ENCODE measurements at places on chromosomes 7 and 10.

DNA sequence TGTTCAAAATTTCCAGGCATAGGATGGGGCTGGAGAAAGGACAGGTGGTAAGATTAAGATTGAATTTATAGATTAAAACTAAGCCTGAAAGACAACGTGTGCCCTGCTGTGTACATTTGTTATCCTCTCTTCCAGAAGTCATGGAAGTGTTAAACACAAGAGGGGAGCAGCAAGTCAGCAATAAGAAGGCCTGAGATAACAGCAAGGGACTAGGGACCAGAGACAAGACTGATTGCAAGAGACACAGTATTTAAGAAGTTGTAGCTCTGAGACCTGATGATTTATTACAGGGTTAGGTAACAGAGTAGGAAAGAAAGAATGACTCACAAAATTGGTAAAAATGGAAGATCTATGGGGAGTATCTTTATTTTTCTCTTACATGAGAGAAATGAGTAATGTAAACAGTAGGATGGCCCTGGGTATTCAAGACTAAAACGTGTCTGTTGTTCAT lies 55.7 kb upstream of the COL1A2 start:
- DNase-seq: no peak

- no peak for DNase-seq
These were observed 142.8 kb upstream of the SEMA3E start for GRCh38 chr7:83791737-83792136.

DNA sequence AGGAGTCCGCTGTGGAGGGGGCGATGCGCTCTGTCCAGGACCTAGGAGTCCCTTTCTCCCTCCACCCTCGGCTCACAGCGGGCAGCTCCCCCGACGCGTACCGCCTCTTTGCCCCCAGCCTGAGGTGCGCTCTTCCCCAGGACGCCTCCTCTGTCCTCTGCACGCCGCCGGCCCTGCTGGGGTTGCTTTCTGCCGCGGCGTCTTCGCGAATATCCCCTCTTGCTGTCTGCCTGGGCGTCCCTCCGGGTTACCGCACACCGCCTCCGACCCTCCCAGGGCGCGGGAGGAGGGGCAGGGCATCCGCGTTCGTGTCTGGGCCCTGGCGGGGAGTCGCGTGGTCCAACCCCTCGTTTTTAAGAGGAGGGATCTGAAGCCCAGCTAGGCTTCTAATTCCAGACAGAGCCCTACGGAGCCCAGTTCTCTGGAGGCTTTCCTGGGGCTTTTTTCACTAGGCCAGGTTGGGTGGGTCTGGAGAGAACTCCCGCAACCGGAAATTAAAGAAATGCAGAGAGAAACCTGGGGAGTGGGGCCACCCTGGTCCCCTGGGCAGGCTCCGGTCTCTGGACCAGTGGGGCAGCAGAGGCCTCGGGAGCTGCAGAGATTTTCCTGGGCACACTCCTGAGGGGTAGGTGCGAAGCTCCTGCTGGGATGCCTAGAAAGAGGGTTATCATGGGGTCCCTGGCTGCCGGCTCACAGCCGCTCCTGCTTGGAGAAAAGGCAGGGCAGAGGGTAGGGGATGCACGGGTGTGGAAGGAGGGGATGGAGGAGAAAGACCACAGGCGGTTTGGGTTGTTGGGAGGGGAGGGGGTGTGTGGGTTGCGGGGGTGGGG lies 166.9 kb downstream of the UBE2H start:
- DNase-seq: no peak

- no peak for DNase-seq
These were observed 97.9 kb upstream of the IKZF1 start for GRCh38 chr7:50206453-50207250.

DNA sequence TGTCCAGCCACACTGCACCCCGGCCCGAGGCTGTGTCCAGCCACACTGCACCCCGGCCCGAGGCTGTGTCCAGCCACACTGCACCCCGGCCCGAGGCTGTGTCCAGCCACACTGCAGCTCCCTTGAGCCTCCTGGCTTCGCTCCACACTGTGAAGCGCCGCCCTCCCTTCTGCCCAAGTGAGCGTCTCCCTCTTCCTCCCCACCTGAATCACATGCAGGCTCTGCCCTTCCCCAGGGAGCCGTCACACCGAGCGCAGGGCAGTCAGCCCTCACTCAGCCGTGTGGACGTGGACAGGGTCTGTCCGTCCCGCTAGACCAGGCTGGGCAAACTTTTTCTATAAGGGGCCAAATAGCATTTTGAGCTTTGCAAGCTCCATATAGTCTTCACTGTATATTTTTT lies 27.6 kb downstream of the CFAP46 start:
- DNase-seq: no peak

DNA sequence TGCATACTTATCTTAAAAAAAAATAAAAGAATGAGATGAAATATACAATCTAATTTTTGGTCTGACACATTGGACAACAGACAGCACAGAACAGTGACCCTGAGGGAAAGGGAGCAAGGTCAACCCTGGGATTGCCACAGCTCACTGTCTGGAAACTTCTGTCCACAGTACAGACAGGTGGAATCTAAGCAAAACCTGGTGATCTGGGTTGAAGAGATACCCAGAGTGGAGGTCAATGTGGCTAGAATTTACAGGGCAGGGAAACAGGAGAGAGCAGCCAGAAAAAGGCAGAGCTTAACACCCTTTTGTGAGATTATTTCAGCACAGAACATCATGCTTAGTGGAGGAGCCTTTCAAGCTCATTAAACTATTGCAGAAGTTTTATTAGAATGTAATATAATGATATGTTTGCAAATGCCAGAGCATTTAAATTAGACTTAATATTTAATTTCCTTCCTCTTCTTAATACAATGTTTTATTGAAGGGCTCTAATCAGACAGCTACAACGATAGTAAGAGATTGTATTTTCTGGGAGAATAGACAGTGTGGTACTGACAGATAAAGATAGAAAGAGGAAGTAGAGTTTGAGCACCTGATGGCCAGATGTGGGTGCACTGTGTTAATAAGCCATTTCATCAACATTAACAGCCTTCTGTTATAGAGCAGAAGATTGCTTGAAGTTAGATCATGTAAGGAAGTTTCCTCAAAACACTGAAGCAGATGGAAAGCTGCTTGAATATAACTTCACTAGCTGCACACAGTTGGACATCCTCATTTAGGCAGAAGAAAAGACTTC lies 309.4 kb downstream of the HGF start:
- no peak for DNase-seq

DNA sequence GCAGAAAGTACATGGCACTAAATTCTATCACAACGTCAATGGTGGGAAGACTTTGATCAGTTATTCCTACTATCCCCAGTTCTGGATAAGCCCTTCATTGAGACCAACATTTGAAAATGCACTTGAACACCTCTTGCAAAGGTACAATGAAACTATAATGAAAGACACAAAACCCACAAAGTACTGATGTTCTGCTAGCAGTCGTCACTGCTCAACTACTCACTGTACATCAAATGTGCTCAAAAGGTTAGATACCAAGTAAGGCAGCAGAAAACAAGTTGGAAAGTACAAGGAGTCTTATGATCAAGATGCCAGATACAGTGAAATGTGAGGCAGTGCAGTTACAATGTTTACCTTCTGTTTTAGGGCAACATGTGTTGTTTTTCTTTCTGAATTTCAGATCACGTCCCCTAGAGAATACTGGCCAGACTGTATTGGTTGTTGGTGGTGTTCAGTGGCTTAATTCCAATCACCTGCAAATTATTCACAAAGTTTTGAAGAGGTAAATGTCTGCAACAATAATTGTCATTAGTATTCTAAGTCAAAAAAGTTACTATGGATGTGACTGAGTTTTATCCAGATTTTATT lies 62.4 kb upstream of the WNT16 start:
- DNase-seq: no peak

DNA sequence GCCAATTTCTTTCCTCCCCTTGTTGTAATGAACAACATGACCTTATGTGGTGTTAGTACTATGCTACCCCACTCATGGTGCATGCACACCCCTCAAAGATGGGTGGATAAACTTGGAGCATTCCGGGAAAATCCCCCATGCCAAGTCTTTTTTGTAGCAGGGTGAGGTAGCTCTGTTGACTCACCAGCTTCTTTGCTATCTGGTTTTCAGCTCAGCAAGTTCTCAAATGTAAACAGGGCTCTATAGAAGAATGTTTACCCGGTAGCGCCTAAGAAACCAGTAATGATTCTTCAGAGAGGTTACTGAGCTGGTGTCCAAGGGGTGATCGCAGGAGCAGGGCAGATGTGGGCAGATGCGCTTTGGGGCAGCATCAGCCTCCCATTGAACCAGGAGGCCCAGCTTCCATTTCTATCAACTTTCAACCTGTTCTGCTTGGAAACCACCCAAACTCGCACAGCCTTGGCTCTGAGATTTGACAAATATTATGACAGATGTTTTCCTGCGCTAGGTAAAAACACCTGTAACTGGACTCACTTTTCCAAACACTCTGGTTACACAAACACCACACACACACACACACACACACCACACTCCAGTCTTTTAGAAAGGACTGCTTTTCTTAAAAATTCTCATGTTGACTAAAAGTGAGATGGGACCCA lies 87.8 kb downstream of the ZRANB1 start:
- no peak for DNase-seq

DNA sequence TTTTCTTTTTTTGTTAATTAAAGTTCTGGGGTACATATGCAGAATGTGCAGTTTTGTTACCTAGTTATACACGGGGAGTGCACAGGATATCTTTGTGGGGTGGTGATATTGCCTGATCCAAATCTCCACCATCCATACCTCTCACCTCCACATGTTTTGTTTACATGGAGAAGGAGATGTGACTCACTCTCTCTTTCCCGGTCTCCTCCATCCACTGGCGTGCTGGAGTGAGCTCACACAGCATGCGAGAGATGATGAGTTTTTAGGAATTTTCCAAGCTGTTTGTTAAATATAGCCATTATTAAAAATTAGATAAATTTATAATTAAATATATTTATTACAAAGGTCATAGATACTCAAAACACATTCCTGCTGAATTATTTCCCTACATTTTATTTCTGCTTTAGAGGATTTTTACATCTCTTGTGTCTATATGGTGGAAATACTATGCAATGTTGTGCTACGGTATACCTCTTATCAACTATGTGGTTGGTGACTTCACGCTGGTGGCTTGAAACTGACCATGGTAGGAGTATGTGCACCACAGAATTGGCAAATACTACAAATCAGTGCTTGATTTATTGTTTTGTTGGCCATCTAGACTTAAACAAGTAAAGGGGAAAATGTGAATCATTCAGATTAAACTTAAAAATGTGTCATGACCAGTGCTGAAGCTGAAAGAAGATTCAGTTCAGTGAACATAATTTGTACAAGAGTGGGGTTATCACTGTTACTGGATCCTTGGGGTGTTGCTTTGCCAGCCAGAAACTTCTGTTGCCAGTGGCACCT lies 107.9 kb upstream of the FAM180A start:
- DNase-seq: no peak
